Activated CD8-positive, alpha-beta memory T cell treated with anti-CD3 and anti-CD28 coated beads, Interleukin-2, amount 10 ng/mL, durations not matched to agents 7 days and 5 days (primary cell): ENCODE measurements at places on chromosomes 16 and 17. TPM values are rescaled to one million over a fixed set of nuclear protein-coding genes. Genes with fewer than 3 reads are reported as not detected.

The TEKT1 gene
- not detected for total RNA-seq

DNA sequence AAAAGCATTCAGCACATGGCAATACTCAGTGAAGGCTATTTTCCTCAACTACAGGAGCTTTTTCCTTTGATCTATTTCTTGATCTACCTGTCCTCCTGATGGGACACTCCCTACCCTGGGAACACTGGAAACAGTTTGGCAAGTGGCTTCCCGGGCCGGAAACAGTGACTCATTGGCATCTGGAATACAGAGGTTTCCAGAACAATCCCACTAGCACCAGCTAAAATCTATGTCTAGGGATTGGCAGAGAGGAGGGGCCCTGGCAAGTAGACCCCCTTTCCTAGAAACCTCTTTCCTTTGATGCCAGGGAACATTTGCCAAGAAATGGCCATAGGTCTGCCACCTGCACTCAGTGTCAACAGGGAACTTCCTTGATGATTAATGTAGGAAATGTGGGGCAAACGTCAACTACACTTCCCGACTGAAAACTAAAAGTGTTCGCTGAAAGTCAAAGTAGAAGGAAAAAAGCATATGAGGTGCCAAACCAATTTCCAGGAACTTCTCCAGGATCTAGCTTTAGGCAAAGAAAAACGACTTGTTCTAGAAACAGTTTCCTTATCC lies 30.4 kb upstream of the FBXW10B start:
- no peak for DNase-seq

DNA sequence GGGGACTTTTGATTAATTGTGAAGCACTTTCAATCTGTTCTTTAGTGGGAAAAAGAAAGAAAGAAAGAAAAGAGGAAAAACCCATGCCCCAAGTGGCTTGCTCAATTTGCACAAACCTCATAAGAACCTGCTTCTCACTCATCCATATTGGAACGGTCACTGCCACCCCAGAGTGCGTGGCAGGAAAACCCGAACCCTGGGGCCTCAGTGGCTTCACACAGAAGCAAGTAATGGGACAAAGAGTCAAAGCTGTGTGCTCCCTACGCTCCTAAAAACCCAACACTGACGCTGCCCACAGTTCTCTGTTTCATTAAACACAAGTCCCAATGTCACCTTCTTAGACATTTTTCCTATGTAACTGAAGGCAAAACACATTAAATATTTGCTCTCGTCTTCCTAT lies 1.2 kb downstream of the SLC6A4 start:
- DNase-seq: no peak

The AOC3 gene
- total RNA-seq: 1.5 TPM

- peak; percentile 62 for DNase-seq
Measured at GRCh38 chr16:21626659-21627277, 25.6 kb downstream of the IGSF6 start.

- DNase-seq: no peak
Measured at GRCh38 chr17:29180788-29181160, 576 bp upstream of the MYO18A start.

DNA sequence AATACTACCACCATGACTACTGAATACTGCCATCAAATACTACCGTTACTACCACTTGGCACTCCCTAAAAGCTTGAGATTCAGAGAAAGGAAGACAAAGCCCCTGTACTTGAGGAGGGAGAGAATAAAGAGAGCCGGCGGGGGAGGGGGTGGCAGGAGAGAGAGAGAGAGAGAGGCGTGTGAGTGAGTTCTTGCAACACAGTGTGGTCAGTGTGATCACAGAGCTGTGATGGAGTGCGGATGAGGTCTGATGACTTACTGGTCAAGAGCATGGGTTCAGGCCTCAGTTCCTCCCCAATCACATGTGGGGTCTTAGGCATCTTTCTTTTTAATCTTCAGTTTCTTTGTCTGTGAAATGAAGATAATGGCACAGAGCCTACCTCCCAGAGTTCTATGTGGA lies 19.2 kb downstream of the PRKCB start:
- no peak for DNase-seq

DNA sequence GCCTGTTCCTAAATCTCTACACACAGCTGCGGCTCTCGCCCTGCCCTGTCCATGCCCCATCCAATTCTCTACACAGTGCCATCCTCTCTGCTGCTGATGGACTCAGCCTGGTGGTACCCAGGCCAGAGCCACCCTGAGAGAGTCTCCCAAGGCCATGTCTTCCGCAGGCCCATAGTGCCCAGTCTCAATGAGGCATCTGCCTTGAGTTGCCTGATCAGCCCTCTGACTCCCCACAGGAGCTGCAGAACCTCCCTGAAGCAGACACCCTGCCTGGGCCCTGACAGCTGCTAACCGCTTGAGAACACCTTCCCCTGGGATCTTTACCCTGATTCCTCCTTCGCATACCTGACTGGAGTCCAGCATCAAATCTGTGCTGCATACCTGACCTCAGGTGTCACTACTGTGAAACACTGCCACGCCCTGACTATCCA lies 13.3 kb downstream of the TSPOAP1 start:
- DNase-seq: peak; percentile 37

The NPIPB9 gene
- total RNA-seq: 2.0 TPM

GRCh38 chr16:78437352-78437968 lies 338.0 kb downstream of the WWOX start:
- DNase-seq: peak; percentile 43

DNA sequence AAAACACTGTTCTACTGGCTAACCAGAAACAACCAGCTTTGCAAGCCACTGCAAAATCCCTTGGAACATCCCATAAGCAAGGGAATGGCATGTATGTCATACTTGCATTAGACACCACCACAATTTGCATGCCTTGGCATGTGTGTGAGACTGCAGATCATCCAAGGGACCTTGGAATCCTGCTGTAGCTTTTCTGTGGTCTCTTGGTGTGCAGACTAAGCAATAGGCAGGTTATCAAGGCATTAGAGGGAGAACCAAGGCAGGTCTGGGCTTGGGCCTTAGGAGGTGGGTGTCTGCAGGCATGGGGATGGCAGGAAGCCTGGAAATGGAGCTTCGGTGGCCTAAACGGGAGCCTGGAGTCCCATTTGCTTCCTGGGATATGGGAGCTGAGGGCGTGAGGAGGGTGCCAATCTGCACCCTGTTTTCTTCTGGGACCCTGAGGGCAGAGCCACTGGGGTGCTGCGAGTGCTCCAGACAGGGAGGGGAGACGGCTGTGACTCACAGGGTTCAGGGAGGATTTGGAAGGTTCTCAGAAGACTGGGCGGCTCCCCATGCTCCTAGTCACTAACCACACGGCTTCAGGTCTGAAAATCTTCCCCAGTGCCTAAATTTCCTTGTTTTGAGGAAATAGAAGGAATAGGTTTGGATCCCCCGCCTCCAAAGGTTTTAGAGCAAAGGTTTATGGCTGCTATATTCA lies 36.6 kb downstream of the FAM20A start:
- no peak for DNase-seq

The FAM222B gene
- total RNA-seq: 19.6 TPM

- no peak for DNase-seq
Measured at GRCh38 chr17:57708410-57708809, 36.7 kb downstream of the CCDC182 start.

DNA sequence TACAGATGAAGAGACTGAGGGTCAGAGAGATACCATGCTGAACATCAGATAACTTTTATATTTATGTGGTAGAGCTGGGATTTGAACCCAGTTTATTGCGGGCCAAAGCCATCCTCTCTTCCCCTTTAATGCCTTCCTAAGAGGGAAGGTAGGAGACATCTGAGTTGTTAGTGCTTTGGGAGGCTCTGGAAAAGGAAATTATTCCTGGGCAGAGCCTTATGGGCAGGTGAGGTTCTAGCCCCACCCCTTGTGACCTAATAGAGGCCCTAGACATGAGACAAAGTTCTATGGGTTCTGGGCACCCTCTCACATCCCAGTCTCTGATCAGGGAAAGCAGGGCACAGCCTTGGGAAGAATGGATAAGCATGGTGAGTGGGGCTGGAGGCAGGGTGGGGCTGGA lies at the start of gene C17orf50:
Gene C17orf50 (plus strand): TSS at position 301 of the 400 bp plus-strand sequence. CDS start 55 bp downstream, at position 356.
- DNase-seq: no peak
